ENCODE measurements at places on chromosomes 3 and 15.

GRCh38 chr15:63090887-63091286 is 30.8 kb upstream of the LACTB start:
- no peak for DNase-seq

DNA sequence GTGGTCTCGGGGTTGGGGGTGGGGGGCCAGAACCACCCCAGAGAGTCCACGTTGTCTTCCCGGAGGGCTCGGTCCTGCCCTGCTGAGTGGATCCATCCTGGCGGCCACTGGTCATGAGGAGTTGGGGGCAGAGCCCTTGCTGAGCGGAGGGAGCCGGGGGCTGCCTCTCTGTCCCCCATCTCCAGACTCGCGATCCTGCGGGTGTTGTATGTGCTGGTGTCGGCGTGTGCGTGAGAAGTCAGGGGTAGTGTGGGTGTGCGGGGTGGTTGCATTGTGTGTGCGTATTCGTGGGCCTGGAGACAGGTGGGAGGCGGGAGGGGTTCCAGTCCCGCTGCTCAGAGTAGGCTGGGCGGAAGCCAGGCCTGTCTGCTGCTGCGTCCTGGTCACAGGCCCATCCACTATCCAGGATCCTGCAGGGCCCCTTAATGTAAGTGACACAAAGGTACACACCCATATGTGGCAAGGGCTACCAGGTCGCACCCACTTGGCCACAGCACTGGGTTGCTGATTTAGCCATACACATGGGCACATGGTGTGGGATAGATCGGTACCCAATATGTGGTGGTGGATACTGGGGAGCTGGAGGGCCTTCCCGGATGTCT is 30.7 kb downstream of the NBEAL2 start:
- no peak for DNase-seq

GRCh38 chr3:25033407-25034029 is 394.5 kb upstream of the RARB start:
- DNase-seq = peak; percentile 74

DNA sequence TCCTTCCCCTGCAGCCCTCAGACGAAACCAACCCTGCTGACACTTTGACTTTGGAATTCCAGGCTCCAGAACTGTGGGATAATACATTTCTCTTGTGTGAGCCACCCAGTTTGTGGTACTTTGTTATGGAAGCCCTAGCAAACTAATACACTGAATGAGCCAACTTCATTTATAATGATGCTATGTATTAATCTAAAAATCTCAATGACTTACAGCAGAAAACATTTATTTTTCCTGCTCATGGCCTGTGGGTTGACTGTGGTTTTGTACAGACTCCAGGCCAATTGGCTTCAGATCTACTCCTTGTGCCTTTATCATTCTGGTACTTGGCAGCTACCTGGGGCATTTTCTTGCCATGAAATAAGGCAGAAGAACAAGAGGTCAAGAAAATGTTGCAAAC is 152.4 kb downstream of the EBLN2 start:
- no peak for DNase-seq

DNA sequence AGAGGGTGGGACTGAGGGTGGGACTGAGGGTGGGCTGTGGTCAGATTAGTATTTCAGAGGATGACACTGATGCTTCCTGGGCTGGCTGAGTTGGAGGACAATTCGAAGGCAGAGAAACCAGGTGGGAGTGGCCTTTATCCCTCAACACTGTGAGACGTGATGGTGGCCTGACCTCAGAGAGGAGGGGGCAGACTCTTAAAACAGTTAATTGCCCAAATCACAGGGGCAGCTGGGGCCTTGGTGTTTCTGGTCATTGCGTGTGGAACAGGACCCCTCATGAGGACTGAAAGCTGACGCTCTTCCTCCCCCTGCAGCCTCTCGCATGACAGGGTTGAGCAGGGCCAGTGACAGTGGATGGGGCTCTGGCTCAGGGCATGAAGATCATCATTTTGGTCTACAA is 18.7 kb downstream of the DNASE1L3 start:
- DNase-seq = no peak

DNA sequence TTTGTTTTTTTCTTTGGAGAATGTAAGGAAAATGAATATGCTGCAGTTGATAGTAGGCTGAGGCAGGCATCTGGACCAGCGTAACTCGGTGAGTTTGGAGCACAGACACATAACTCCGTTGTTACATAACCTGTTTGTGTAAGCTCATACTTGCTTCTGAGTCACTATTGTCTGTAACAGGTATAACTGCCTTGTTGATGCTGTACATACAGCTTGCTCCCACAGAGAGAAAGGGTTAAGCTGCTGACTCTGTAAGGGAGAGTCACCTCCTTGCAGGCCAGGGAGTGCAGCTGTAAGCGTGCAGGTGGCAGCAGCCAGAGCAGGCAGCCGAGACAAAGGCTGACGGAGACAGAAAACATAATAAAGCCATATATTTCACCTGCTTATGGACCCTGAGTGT is 20.4 kb downstream of the RETNLB start:
- no peak for DNase-seq

DNA sequence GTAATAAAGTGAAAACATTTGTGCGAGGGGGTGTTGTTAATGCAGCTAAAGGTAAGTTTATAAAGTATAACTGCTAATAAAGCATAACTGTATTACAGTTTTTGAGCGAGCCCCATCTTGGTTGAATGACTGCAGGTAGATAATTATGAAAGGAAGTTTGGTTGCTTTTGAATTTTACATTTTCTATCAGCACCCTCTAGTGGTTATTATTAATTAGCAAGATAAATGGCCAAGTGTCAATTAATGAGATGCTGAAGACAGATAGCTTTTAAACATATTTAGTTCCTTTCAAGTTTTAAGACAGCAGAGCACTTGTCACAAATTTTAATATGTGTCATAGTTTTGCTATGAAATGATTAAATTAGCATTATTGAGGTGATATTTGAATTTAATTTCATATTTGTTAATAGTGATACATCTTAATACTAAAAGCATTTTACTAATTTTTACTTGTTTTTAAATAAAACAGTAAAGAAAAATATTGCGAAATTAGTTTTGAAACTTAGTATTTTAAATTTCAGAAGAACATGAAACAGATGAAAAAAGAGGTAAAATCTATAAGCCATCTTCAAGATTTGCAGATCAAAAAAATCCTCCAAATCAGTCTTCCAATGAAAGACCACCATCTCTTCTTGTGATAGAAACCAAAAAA is 15.1 kb downstream of the U2SURP start:
- no peak for DNase-seq

DNA sequence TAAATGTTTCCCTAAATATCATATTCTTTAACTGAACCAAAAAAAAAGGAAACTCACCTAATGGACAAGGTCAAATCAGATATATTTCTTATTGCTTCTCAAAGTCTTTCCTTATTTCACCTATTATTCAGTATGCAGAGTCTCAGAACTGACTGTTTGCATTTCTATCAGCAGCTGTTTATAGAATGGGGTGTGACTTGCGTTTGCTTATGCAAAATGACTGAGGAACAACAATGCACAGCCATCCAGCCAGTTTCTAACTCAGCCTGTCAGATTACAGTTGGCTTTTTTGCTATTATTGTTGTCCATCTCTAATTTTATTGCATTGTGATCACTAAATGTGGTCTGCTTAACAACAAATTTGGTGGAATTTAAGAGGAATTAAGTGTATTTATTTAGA is 40.7 kb downstream of the RAB27A start:
- no peak for DNase-seq

- DNase-seq = no peak
Measured at GRCh38 chr3:118850687-118851086, 184.0 kb downstream of the IGSF11 start.

GRCh38 chr3:13119471-13120220 is 46.4 kb upstream of the IQSEC1 start:
- no peak for DNase-seq

DNA sequence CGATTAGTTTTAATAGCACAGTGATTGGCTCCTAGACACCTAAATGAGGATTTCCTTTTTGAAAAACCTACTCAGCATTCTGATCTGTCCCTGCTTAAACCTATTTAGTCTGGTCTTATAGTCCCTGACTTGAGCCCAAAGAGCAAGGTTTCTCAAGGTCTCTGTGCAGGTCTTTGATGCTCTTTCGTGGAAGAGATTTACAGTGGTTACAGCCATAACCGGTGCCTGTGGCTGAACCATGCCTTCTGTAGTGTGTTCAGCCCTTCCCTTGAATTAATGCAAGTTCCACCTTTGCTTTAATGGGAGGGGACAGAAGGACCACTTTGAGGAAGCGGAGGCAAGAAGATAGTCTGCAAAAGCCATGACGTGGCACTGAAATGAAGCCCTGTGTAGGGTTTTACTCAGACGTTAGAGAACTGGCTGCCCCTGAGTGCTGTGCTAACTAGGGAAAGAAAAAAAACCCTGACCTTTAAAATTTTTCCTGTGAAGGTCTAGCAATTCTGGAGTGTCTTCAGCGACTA is 43.0 kb downstream of the ZBTB38 start:
- peak; percentile 31 for DNase-seq

DNA sequence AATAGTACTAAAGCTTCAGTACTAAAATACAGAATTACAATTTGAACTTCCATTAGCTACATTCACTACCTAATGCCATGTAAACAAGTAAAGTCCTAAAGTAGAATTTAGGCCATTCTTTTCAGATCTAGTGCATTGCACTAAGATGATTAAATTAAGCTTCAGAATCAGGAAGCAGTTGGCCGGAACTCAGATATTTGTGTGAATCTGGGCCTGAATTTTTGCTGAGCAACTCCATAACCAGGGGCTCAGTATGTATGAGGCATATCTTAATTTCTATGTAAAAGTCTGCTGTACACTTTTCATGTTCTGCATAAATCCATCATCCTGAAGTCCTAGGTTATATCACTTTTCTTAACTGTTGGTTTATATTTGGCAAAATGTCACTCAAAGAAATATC is 246.4 kb downstream of the RBMS3 start:
- no peak for DNase-seq

- DNase-seq = peak; percentile 75
Measured at GRCh38 chr3:197367081-197367780, 68.8 kb upstream of the DLG1 start.

GRCh38 chr15:75606711-75607699 is 18.5 kb downstream of the SNUPN start:
- no peak for DNase-seq

GRCh38 chr3:129736070-129736469 is 129.6 kb upstream of the PLXND1 start:
- no peak for DNase-seq

DNA sequence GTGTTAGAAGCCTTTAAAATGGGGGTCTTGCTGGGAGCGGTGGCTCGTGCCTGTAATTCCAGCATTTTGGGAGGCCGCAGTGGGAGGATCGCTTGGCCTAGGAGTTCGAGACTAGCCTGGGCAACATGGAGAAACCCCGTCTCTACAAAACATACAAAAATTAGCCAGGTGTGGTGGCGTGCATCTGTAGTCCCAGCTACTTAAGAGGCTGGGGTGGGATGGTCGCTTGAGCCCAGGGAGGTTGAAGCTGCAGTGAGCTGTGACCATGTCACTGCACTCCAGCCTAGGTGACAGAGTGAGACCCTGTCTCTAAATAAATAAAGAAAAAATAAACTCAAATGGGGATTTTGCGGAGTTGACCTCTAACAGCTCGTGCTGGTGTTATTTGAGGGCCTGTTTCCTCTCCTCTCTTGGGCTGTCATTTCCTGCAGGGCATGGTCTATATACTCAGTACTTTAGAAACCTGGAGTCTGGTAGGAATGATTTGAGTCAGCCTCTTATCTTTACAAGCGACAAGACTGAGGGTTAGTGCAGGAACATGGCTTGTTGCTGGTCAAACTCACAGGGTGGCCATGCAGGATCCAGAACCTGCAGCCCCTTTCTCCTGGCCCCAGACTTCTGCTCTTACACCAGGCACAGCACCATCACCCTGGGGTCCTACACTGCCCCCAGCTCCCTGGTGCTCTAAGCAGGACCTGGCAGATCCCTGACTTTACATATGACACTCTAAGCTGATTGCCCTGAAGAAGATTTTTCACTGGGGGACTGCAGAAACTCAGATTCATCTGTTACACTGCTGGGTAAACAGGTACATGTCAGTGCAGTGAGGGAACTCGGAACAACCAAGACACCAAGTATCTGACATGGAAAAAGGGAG is 15.1 kb downstream of the EHD4 start:
- DNase-seq = no peak

GRCh38 chr3:186852994-186853393 is 10.5 kb downstream of the ADIPOQ start:
- no peak for DNase-seq

DNA sequence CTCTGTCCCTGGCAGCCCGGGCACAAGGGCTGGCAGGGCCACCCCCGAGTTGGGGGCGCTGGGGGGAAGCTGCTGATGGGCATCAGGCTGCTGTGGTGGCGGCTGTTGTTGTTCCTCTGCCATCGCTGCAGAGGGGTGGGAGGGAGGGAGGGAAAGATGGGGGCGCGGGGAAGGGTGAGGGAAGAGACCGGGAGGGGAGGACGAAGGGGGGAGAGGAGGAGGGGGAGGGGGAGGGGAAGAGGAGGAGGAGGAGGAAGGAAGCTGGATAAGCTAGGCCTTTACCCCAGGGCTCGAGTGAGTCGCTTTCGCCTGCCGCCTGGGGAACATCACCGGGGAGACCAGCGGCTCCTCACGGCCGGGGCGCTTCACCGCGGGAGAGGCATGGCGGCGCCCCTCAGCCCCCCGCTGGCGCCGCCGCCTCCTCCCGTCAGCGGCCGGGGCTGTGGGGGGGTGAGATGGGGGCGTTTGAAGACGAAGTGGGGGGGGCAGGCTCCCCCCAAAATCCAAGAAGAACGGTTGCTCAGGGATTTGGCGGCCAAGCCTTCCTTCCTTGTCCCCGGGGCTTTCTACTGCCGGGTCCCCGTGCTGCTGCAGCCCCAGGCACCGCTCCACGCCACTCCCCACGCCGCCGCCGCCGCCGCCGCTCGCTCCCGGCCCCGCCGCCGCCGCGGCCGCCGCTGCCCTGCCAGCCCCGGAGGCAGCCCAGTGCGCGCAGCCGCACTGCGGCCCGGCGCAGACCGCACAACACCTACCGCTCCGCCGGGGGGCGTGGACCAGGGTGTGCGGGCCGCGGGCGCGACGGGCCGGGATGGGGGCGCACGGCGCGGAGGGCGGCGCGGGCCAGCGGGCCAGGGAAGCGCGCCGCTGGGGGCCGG is at the start of gene RFX7:
RFX7 (minus strand) TSS at position 717 of the 875 bp plus-strand sequence; CDS start at position 123, 594 bp downstream.
- DNase-seq = peak; percentile 83

DNA sequence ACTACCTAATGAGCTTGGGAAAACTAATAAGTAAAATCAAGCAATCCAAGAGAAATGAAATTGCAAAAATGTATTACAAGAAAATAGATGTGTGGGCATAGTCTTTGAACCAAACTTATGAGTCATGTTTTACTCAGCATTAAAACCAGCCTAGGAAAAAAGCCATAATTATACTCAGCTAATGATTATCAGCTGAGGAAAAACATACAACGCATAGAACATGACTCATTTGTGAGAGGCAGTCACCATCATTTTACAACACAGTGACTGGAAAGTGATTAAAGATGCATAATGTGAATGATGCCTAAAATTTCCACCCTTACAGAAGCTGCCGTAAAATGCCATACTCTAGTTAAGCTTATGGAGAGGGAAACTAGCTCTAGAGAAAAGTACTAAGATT is 238.0 kb upstream of the EOMES start:
- no peak for DNase-seq

DNA sequence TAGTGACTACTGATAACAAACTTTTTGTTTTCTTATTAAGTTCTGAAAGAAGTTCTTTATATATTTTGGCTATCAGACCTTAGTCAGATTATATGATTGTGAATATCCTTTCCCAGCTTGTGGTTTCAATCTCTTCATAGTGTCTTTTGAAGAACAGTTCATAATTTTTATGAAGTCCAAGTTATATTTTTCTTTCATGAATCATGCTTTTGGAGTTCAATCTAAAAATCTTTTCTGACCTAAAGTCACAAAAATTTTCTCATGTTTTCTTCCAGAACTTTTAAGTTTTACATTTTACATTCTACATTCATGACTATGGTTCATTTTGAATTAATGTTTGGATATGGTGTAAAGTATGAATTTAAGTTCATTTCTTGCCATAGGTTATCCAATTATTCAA is 34.2 kb upstream of the OCA2 start:
- no peak for DNase-seq

All from WERI-Rb-1 (cell line).